LoVo (cell line): ENCODE measurements at places on chromosomes 1 and 21.

DNA sequence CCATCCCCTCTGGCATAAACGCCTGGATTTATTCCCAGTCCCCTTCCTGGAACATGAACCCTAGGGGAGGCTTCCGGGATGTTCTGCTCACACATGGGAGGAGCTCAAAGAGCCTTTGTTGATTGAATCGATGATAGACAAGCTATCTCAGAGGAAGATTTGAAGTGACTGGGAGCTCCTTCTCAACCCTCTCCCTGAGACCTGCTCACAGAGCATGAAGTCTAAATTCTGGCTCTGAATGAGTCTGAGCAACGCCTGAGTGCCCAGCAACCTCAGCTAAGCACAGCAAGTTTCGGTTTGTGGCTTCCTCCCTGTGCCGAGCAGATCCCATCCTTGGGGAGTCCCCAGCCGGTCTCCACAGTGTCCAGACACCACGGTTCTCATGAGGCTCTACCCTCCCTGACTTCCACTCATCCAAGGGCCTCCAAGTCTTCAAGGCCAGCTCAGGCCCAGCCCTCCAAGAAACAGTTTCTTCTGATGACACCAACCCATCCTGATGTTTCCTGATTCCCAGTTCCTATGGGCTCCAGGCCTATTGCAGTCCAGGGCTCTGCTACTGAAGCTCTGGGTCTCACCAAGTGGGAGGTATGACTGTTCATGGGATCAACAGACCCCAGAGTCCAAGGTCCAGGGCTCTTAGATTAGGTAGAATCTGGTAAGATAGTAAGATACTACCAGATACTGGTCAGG is 190.8 kb downstream of the DYRK1A start:
- no peak for DNase-seq

DNA sequence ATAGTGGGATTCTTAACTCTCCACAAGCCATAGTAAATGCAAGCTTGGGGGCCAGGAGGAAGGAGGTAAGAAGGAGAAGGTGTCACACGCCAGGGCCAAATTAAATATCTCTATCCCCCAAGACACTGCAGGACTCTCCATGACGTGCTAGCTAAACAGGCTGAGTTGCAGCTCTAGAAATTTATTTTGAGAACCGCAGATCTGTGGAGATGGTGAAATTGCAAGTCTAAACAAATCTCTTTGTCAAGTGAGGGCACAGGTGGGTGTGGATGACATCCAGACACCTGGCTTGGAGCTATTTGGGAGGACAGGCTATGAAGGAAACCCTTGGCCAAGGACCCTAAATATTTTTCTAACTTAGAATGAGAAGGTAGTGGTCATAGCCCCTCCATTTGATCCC is 39.5 kb upstream of the USP1 start:
- no peak for DNase-seq

GRCh38 chr1:207984831-207985572 is 74.1 kb upstream of the CD34 start:
- DNase-seq = no peak

DNA sequence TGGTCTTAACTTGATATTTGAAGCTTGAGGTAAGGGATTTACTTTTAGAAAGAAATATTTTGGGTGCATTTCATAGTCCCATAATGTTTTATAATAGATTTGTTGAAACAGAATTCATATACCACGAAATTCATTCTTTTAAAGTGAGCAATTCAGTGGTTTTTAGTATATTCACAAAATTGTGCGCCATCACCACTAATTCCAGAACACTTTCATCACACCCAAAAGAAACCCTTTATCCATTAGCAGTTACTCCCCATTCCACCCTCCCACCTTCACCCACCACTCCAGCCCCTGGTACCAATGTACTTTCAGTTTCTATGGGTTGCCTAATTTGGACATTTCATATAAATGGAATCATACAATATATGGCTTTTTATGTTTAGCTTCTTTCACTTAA is 38.9 kb upstream of the DMRTB1 start:
- DNase-seq = no peak

DNA sequence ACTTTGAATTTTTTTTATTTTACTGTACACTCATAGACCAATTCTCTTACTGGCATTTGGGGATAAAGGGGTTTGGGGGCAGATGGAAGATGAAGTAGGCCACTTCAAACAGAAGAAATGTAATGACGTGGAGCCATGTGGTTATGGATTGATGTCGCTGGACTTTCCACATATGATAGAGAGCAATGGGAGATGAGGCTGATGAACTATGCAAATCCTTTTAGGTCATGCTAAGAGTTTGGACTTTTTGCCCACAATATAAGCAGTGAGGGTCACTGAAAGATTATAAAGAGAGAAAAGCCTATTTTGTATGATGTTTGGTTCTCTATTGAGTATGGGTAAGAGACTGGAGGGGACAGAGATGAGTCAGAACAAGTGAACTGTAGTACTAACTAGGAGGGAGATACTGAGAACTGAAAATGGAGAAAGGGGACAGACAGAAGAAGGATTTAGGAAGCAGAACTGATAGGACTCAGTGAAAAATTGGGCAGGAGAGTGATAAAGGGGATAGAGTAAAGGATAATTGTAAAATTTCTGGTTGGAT is 9.2 kb downstream of the C1orf21 start:
- DNase-seq = no peak

GRCh38 chr1:91572044-91572443 is 71.4 kb downstream of the CDC7 start:
- no peak for DNase-seq
